HCT116 (cell line): ENCODE measurements at places on chromosomes 12 and 14. TPM values are rescaled to one million over a fixed set of nuclear protein-coding genes. Genes with fewer than 3 reads are reported as not detected.

The FBXO34 gene
- 26.9 TPM for total RNA-seq

The STAC3 gene
- 2.5 TPM for total RNA-seq

The DDX23 gene
- 75.0 TPM for total RNA-seq

- no peak for DNase-seq
These were observed 47.4 kb upstream of the GPR68 start for GRCh38 chr14:91291786-91292405.

DNA sequence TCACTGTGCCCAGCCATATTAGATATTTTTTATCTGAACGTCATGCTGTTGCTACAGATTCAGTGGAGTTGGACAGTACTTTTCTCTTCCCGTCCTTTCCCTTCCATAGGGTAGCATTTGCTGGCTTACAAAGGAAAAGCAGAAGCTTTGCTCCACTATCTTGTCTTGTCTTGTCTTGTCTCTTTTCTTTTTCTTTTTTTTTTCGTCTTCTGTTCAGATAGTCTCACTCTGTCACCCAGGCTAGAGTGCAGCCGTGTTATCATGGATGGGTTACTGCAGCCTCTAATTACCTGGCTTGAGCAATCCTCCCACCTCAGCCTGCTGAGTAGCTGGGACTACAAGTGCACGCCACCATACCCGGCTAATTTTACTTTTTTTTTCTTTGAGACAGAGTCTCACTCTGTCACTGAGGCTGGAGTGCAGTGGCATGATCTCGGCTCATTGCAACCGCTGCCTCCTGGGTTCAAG lies 21.1 kb downstream of the OR10G3 start:
- DNase-seq: no peak

DNA sequence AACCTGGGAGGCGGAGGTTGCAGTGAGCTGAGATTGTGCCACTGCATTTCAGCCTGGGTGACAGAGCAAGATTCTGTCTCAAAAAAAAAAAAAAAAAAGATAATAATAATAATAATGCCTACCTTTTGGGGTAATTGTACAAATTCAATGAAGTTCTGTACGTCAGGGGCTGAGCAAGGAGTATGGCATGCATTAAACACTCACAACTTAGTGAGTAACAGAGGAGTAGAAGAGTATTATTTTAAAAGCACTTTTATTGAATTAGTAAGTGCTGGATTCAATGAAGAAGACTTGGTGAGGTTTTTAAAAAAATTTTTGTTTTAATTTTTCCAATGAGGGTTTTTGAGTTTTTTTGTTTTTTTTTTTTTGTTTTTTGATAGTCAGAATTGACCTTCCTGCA lies 783.6 kb upstream of the TBX3 start:
- DNase-seq: no peak

- no peak for DNase-seq
These were observed 46.1 kb downstream of the MSRB3 start for GRCh38 chr12:65324551-65324950.
